Stimulated activated CD4-positive, alpha-beta T cell treated with anti-CD3 and anti-CD28 coated beads, Interleukin-1b, Interleukin-23, amount 100 ng/mL, for 24 hours (primary cell): ENCODE measurements at places on chromosomes 11 and 22.

DNA sequence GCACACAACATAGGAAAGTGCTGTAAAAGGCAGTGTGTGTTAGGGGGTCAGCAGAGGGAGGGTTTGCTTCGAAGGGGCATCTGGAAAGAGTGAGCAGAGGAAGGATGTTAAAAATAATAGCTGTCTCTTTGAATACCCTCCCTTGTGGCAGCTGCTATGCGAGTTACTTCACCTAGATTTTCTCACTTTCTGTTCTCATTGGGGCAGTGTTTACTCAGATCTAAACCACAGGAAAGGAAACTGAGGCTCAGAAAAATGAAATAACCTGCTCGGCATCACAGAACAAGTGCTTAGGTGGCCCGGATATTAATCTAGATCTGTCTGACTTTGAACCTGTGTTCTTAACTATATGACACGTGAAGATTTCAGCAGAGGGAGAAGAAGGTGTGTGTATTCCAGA, 125.3 kb downstream of the C11orf91 start:
- no peak for DNase-seq

- DNase-seq = no peak
These were observed 21.8 kb upstream of the ABCC8 start for GRCh38 chr11:17498475-17498874.

GRCh38 chr11:6705905-6706535, 22.9 kb upstream of the MRPL17 start:
- no peak for DNase-seq

GRCh38 chr11:128917144-128917724, 25.4 kb downstream of the TP53AIP1 start:
- DNase-seq = no peak

DNA sequence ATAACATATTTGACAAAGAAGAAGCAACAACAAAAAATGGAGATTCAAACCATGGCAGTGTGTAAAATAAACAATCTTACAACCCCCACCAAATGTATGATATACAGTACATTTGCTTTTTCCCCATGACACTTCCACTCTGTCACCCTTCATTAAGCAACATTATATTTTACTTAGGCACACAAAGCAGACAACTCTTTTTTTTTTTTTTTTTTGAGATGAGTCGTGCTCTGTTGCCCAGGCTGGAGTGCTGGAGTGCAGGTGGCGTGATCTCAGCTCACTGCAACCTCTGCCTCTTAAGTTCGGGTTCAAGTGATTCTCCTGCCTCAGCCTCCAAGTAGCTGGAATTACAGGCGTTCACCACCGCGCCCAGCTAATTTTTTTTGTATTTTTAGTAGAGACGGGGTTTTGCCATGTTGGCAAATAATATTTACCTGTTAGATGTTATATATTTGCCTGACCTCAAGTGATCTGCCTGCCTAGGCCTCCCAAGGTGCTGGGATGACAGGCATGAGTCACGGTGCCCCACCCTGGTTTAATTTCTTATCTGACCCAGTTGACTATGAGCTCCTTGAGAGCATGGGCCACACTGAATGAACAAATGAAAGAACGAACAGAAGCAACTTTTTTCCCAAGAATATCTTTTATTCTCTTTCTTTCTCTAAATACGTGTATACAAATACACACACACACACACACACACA, 5.5 kb upstream of the PCF11 start:
- no peak for DNase-seq

DNA sequence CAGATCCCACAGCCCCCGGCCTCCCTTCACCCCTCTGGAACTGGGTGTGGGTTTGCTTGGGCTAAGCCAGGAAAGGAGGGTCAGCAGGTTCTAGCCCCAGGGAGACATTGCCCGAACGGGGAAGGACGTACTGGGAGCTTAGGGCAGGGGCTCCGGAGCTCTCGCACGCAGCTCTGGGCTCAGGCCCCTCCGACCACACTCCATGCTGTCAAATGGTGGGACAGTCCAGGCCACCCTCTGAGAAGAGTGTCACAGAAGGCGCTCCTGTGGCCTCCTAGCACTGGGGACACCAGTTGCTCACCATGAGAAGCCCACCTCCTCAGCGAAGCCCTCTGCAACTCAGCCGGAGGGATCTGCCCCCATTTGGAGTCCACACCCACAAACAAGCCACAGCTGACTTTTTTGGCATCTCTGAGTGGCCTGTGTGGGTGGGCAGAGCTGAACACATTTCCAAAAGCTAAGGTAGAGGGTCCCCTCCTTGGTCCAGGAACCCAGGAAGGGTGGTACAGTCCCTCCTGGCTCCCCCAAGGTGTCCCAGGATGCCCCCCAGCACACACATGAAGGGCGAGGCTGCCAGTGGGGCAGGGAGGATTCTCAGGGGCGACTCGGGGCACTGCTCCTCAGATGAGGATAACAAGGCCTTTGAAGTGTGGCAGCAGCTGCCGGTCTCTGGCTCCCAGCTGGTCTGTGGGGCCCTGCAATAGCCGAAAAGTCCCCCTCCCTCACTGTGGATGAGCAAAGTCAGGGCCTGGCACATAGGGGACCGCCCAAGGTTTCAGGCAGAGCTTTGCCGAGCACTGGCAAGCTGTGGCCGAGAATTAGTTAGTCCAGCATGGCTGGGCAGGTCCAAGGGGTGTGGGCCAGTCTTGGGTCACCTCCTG, 13.0 kb upstream of the TEF start:
- no peak for DNase-seq

DNA sequence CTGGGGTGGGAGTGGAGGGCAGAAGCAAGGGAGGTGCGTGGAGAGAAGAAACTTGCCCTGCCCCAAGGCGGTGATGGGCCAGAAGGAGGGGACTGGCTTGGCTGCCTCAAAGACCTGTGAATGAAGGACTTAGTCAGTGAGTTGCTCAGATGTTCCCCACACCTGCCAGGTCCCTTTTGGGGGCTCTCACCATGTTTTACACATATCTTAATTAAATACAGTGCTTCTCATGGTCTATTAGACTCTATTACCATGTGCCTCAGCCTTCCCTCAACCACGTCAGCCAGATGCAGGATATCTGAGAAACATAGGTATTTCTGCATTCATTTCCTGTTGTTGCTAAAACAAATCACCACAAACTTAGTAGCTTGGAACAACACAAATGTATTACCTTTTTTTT, 429.5 kb downstream of the BUD13 start:
- no peak for DNase-seq

GRCh38 chr22:41827671-41828070, 5.2 kb upstream of the SREBF2 start:
- no peak for DNase-seq

- DNase-seq = no peak
These were observed 9.4 kb upstream of the RBM4B start for GRCh38 chr11:66686801-66687750.

DNA sequence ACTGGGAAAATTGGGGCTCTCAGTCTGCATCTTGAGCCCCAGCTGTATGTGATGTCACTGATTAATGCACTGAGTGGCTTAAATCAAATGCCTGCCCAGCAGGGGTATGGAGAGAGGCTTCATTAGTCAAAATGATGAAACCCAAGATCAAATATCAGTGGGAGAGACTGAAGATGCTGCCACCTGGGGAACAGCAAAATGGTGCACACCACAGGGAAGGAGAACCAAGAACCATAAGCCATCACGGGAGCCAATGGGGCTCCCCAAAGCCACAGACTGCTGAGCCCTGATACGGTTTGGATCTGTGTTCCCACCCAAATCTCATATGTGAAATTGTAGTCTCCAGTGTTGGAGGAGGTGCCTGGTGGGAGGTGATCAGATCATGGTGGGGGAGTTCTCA, 85.6 kb downstream of the CTTN start:
- no peak for DNase-seq
